A549 treated with ZK216348 at 1 μM for 4 hours (cell line): ENCODE measurements at places on chromosomes 6 and 20. TPM values are rescaled to one million over a fixed set of nuclear protein-coding genes. Genes with fewer than 3 reads are reported as not detected.

MRAP2 gene
- total RNA-seq = 1.1 to 2.0 TPM (median 1.8 TPM) in 5 replicates

GHRH gene
- not detected in 5 replicates for total RNA-seq

WFDC10B gene
- total RNA-seq = not detected in 5 replicates

RSPO4 gene
- not detected in 5 replicates for total RNA-seq

FAM83D gene
- 50.0 to 75.0 TPM (median 67.8 TPM) in 5 replicates for total RNA-seq

TFAP2B gene
- total RNA-seq = not detected in 5 replicates

EEF1A1 gene
- total RNA-seq = 7,428 to 9,534 TPM (median 7,671 TPM) in 5 replicates

PROKR2 gene
- total RNA-seq = not detected in 5 replicates

RNF144B gene
- total RNA-seq = 0.14 to 0.99 TPM (median 0.34 TPM) in 5 replicates

RAMACL gene
- total RNA-seq = 0.17 to 0.20 TPM in 2 of 5 replicates, not detected in the others

CEP162 gene
- 1.2 to 3.0 TPM (median 1.7 TPM) in 5 replicates for total RNA-seq

UTRN gene
- total RNA-seq = 7.6 to 12.4 TPM (median 11.6 TPM) in 5 replicates

MOG gene
- not detected in 5 replicates for total RNA-seq

BMP2 gene
- total RNA-seq = 0.19 to 0.64 TPM (median 0.44 TPM) in 5 replicates

TUBB1 gene
- total RNA-seq = not detected in 5 replicates

EDN1 gene
- 36.8 to 57.2 TPM (median 41.6 TPM) in 5 replicates for total RNA-seq

SYTL3 gene
- 1.1 to 1.8 TPM (median 1.4 TPM) in 5 replicates for total RNA-seq

FGD2 gene
- total RNA-seq = not detected in 5 replicates

ZNF334 gene
- total RNA-seq = not detected in 5 replicates

PSORS1C2 gene
- not detected in 5 replicates for total RNA-seq

TRIM15 gene
- 0.09 TPM in 1 of 5 replicates, not detected in the others for total RNA-seq

HMGCLL1 gene
- total RNA-seq = 0.11 to 0.15 TPM (median 0.12 TPM) in 3 of 5 replicates, not detected in the others

TRIM40 gene
- total RNA-seq = not detected in 5 replicates

LINC00237 gene
- not detected in 5 replicates for total RNA-seq

MRPL14 gene
- total RNA-seq = 54.6 to 77.9 TPM (median 66.5 TPM) in 5 replicates

L3MBTL3 gene
- 1.8 to 3.9 TPM (median 3.1 TPM) in 5 replicates for total RNA-seq

IL17A gene
- total RNA-seq = not detected in 5 replicates

SLC26A8 gene
- not detected in 5 replicates for total RNA-seq

AGPAT4 gene
- total RNA-seq = 2.8 to 5.4 TPM (median 5.2 TPM) in 5 replicates

DEFB124 gene
- total RNA-seq = not detected in 5 replicates

RAB44 gene
- 0.06 to 0.09 TPM (median 0.07 TPM) in 3 of 5 replicates, not detected in the others for total RNA-seq

PTPRK gene
- 10.6 to 17.6 TPM (median 14.5 TPM) in 5 replicates for total RNA-seq

SCUBE3 gene
- total RNA-seq = 0.05 to 0.08 TPM (median 0.07 TPM) in 5 replicates

NNAT gene
- not detected in 5 replicates for total RNA-seq

EPB41L1 gene
- 49.9 to 76.5 TPM (median 64.0 TPM) in 5 replicates for total RNA-seq

PRND gene
- total RNA-seq = not detected in 5 replicates

NKAIN2 gene
- not detected in 5 replicates for total RNA-seq

RUNX2 gene
- total RNA-seq = 1.2 to 1.9 TPM (median 1.4 TPM) in 5 replicates

VWA7 gene
- 0.53 to 2.7 TPM (median 1.1 TPM) in 5 replicates for total RNA-seq

WFDC5 gene
- total RNA-seq = not detected in 5 replicates

SDCBP2 gene
- total RNA-seq = 0.81 to 1.6 TPM (median 1.4 TPM) in 5 replicates

NUS1 gene
- total RNA-seq = 17.5 to 28.8 TPM (median 27.0 TPM) in 5 replicates

GPRC6A gene
- not detected in 5 replicates for total RNA-seq

BMP5 gene
- not detected in 5 replicates for total RNA-seq

SOX18 gene
- total RNA-seq = 1.4 to 3.4 TPM (median 2.6 TPM) in 5 replicates

CST7 gene
- total RNA-seq = not detected in 5 replicates

BPIFB1 gene
- total RNA-seq = 0.18 TPM in 1 of 5 replicates, not detected in the others

NMBR gene
- not detected in 5 replicates for total RNA-seq
